Smooth muscle cell of the pulmonary artery (primary cell): ENCODE measurements at places on chromosomes 6 and 20. TPM values are rescaled to one million over a fixed set of nuclear protein-coding genes. Genes with fewer than 3 reads are reported as not detected.

SPATA2 gene
- 2.8 and 3.6 TPM in 2 replicates for total RNA-seq

SNTA1 gene
- total RNA-seq = 27.1 and 31.1 TPM in 2 replicates

ARMH2 gene
- total RNA-seq = not detected in 2 replicates

FGD2 gene
- total RNA-seq = not detected in 2 replicates

SLC12A5 gene
- 0.07 TPM in 1 of 2 replicates, not detected in the other for total RNA-seq

PREX1 gene
- 20.5 and 32.2 TPM in 2 replicates for total RNA-seq

NHSL1 gene
- 3.9 and 5.6 TPM in 2 replicates for total RNA-seq

RAMACL gene
- 1.6 and 2.0 TPM in 2 replicates for total RNA-seq

CYP24A1 gene
- 0.20 and 0.26 TPM in 2 replicates for total RNA-seq

HEY2 gene
- 0.63 and 0.78 TPM in 2 replicates for total RNA-seq

SIRPD gene
- total RNA-seq = not detected in 2 replicates

HLA-G gene
- total RNA-seq = 0.26 and 0.36 TPM in 2 replicates

RCAN2 gene
- total RNA-seq = 0.30 and 2.3 TPM in 2 replicates

SLC35F1 gene
- total RNA-seq = 0.07 TPM in 1 of 2 replicates, not detected in the other

GSTA2 gene
- total RNA-seq = not detected in 2 replicates

THBS2 gene
- 2,099 and 2,982 TPM in 2 replicates for total RNA-seq

MYCT1 gene
- 6.0 and 13.0 TPM in 2 replicates for total RNA-seq

PHACTR1 gene
- 0.33 and 1.6 TPM in 2 replicates for total RNA-seq

ALDH8A1 gene
- 0.72 and 1.8 TPM in 2 replicates for total RNA-seq

MATN4 gene
- 0.03 TPM in 1 of 2 replicates, not detected in the other for total RNA-seq

SLC44A4 gene
- 0.20 TPM in 1 of 2 replicates, not detected in the other for total RNA-seq

SLCO4A1 gene
- total RNA-seq = 0.13 and 0.30 TPM in 2 replicates

TRIM31 gene
- total RNA-seq = not detected in 2 replicates

RAET1E gene
- 0.17 and 0.26 TPM in 2 replicates for total RNA-seq

ERMARD gene
- 20.4 and 21.5 TPM in 2 replicates for total RNA-seq

HTR1B gene
- 0.17 and 0.72 TPM in 2 replicates for total RNA-seq

QRSL1 gene
- 8.6 and 8.9 TPM in 2 replicates for total RNA-seq

IMPG1 gene
- total RNA-seq = not detected in 2 replicates

PHACTR3 gene
- total RNA-seq = not detected in 2 replicates

LY86 gene
- total RNA-seq = not detected in 2 replicates

CASS4 gene
- total RNA-seq = 0.23 and 0.26 TPM in 2 replicates

BPIFB4 gene
- total RNA-seq = not detected in 2 replicates

SIRPB1 gene
- total RNA-seq = 1.3 TPM in 1 of 2 replicates, not detected in the other

TOMM6 gene
- total RNA-seq = 33.1 and 36.9 TPM in 2 replicates

SCGN gene
- total RNA-seq = not detected in 2 replicates

GMPR gene
- total RNA-seq = 11.6 and 12.6 TPM in 2 replicates

NFS1 gene
- 55.8 and 61.7 TPM in 2 replicates for total RNA-seq

HSPA1A gene
- 133 and 166 TPM in 2 replicates for total RNA-seq

FAM50B gene
- 11.1 and 11.7 TPM in 2 replicates for total RNA-seq

PLCB1 gene
- 15.6 and 17.7 TPM in 2 replicates for total RNA-seq

RPP40 gene
- total RNA-seq = 8.3 and 17.9 TPM in 2 replicates

PKIB gene
- total RNA-seq = 6.5 and 35.7 TPM in 2 replicates

RHAG gene
- not detected in 2 replicates for total RNA-seq

HLA-DPB1 gene
- total RNA-seq = 2.8 and 19.5 TPM in 2 replicates

C20orf202 gene
- total RNA-seq = 0.07 TPM in 1 of 2 replicates, not detected in the other

C6orf58 gene
- total RNA-seq = not detected in 2 replicates

C6orf132 gene
- total RNA-seq = 0.66 and 2.5 TPM in 2 replicates

ENPP4 gene
- 0.89 and 17.1 TPM in 2 replicates for total RNA-seq

GTSF1L gene
- total RNA-seq = not detected in 2 replicates

SGK2 gene
- 0.73 and 0.85 TPM in 2 replicates for total RNA-seq

CTAGE9 gene
- not detected in 2 replicates for total RNA-seq
